ENCODE measurements at places on chromosomes 5 and 9. TPM values are rescaled to one million over a fixed set of nuclear protein-coding genes. Genes with fewer than 3 reads are reported as not detected.

DNA sequence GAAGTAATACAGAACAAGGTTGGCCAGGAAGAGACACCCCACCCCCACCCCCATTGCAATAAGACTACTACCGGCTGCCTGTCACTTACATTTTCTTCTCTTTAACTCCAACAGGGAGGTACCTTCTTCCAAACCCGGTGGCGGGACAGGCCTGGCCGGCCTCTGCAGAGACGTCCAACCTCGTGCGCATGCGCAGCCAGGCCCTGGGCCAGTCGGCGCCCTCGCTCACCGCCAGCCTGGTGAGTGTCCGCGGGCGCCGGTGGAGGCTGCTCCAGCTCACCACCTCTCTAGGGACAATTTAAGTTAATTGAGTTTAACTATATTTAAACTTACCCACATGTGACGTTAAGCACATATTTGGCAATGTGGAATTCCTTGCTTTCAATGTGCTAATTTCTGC, 192.4 kb downstream of the MAST4 start:
- DNase-seq = no peak

DNA sequence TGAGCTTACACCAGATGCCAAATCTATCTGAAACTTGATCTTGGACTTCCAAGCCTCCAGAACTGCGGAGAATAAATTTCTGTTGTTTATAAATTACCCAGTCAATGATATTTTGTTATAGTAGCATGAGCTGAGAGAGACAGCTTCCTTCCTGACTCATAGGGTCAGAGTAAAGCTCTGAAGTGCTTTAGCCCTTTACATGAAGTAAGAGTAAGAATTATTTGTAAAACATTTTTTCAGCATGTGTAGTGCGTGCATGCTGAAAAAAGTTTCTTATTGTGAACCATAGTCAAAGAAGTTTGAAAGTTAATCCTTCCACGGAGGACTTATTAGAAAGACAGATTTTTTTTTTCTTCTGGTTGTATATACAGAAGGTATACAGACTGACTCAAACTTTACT, 172.4 kb downstream of the DMRT2 start:
- no peak for DNase-seq

Gene PDZD2
- 3.7 TPM for total RNA-seq

Gene COL5A1
- total RNA-seq = 69.3 TPM

- DNase-seq = no peak
Measured at GRCh38 chr5:102600964-102601363, 102.2 kb upstream of the SLCO6A1 start.

GRCh38 chr5:147560718-147561331, 51.0 kb upstream of the DPYSL3 start:
- DNase-seq = no peak

Gene CDO1
- 10.4 TPM for total RNA-seq

DNA sequence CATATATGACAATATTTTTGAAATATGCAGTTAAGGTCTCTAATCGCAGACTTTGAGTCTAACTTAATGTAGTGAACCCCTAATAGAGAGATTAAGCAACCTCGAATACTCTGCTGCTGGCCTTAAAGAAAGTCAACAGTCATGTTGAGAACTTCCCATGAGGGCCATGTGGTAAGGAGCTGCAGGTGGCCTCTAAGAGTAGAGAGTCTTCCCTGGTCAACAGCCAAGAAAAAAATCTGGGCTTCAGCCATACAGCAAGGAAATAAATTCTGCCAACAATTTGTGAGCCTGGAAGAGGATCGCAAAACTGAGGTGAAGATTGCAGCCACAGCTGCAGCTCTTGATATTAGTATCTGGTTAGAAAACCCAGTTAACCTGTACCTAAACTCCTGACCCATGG, 935.2 kb upstream of the TYRP1 start:
- no peak for DNase-seq

Gene C9orf43
- total RNA-seq = not detected

DNA sequence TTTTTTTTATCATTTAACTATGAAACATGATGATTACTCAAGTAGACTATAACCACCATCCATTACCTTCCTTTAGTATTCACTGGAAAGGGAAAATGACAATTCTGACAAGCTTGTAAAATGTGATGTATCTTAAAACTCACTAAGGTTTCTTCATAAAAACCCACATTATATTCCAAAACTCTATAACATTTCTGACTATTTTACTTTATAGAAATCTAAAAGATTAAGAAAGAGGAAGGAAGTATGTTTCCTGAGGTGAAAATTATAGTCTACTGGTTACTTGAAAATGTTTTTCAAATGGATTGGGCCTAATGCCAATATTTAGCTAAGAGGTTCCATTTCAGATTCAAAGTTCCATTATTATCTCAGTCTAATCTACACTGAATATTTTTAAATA, 1982.2 kb upstream of the C9orf72 start:
- no peak for DNase-seq

DNA sequence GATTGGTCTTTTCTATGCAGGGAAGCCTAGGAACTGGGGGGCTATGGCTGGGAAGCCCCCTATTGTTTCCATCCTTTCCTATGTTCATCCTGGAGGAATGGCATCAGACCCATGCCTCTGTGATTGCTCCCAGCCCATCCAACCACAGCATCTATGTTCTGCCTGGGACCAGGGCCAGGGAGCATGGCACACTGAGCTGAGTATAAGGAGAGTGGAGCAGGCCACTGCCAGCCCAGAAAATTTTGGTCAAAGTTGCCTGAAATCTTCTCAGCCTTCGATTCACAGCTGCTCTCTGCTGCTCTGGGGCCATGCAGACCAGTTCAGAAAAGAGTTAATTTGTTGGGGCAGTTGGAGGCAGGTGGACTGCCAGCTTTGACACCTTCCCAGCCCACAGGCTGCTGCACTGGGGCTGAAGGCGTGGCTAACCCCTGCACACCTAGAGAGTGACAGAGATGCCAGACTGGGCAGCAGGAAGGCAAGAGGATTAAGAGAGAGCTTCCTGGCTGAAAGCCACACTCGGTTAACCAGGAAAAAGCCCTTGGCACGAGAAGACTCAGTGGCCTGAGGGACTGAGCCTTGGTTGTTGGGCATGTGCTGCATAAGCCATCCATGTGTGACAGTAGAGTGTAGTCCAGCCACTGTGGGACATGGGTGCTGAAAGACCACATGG, 12.1 kb downstream of the TGFBI start:
- peak; percentile 38 for DNase-seq

- no peak for DNase-seq
Measured at GRCh38 chr5:74266836-74267235, 373.7 kb downstream of the ENC1 start.

Gene GARIN3
- total RNA-seq = not detected

Gene NPM1
- total RNA-seq = 279 TPM

DNA sequence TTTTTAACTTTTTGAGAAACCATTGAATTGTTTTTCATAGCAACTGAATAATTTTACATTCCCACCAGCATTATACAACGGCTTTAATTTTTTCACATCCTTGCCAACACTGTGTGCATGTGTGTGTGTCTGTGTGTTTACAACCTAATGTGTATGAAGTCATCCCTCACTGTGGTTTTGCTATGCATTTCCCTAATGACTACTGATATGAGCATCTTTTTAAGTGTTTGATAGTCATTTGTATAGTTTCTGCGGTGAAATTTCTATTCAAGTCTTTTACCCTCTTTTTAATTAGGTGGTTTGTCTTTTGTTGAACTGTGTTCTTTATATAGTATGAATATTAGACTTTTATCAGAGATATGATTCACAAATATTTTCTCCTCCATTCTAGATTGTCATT, 263.1 kb upstream of the COX7C start:
- DNase-seq = no peak

GRCh38 chr5:125607018-125607417, 816.2 kb upstream of the GRAMD2B start:
- no peak for DNase-seq

Gene FRMD3
- 21.7 TPM for total RNA-seq

DNA sequence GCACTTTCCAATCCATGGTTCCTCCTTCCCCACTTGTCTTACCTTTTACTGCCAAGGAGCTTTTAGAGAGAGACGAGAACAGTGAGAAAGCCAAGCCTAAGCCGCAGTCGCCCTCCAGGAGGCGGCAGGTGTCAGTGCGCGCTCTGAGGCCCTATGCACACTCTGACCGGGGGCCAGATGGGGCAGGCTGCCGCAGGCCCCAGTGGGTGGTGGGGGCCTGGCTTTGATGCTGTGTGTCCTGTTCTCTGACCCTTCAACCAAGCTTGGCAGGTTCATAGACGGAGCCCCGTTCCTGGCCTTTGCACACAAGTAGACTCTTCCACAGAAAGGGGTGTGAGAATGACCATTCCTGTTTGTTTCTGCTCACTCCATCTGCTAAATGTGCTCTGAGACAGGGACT, 77.3 kb downstream of the WNK2 start:
- no peak for DNase-seq

DNA sequence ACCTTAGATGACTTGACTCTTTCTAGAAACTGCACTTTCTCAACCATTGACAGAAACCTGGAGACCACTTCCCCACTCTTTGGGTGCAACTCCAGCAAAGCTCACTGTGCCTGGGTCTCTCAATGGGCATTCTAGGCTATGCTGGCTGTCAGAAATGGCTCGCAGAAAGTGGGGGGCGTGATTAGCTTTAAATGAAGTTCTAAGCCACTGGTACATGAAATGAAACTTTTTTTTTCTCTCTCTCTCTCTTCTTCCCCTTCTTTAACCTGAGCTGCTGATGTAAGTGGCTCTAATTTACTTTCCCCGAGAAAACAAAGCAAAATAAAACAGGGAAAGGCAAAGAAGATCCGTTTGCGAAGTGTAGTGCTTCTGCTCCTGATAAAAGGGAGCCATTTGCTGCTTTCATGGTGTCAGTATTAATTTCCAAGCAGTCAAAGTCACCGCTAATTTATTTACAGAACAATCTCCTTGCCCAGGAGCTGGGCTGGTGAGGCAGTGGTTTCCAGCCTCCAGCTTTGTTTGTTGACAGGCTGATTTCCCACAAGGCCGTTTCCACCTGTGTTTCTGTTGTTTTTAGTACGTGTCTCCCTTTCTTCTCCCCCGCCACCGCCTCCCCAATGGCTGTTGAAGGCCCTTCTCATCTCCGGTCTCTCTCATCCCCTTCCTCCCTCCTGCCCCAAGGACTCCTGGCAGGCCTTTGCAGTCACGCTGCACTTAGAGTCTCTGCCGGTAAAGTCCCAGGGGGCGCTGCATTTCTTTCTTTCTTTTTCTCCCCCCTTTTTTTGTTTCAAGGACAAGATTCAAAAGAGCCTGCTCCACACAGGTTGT, 422.9 kb downstream of the EBF1 start:
- peak; percentile 11 for DNase-seq

- DNase-seq = no peak
Measured at GRCh38 chr9:110099236-110100095, 108.5 kb downstream of the C9orf152 start.

Gene IL17B
- total RNA-seq = not detected

DNA sequence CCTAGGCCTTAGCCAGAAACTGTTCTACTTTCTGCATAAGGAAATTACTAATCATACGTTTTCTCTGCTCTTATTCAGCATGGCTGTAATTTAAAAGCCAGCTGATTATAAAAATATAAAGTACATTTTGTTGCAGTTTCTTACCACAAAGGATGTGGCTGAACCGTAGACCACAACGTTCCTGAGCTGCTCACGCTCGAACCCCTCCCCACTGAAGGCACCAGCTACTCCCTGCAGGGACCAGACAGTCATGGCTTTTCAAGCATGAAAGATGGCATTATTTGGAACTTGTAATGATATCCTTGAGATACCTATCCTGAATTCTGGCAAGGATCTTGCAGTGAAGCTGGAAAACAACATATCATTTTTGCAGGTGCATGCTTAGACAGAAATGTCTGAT, 91.8 kb upstream of the DMRT1 start:
- peak; percentile 45 for DNase-seq

DNA sequence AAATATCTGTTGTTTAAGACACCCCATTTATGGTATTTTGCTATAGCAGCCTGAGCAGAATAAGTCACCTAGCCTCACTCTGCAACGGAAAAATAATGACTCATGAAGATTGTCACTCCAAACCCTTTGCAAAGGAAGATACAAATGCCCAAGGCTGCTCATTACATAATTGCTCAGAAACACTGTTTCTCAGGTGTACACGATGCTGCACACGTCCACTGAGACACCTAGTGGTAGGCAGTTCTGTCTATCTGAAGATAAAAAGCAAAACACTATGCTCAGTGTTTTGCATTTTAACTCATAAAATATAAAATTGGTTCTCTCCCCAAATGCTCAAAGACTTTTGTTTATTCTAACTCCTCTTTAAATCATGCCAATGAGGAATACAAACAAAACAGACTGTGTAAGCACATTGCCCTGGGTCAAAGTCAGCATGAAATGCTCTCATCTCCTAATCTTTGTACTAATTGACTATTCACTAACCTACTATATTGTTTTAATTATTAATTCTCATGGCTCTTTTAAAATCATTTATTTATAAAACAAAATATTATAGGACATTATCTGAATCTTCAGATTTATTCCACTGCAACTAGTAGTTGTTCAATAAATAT, 7.7 kb upstream of the TSLP start:
- DNase-seq = no peak

- no peak for DNase-seq
Measured at GRCh38 chr5:20611620-20612019, 623.6 kb upstream of the CDH18 start.

DNA sequence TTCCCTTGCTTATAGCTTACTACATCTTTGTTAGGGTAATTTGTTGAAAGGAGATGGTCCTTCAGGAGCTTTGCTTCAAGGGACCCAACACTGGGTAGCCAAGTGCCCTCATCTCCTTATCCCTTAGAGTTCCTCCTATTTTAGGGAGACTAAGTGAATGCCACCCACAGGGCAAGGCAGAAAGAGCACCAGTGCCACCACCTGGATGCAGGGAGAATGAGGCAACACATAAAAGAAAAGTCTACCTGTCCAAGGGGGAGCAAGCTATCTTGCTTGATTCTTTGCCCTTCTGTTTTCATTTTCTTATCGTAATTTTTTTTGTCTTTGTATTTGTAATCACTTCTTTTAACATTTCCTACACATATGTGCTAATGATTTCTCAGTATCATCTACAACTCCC, 205.5 kb downstream of the NPR3 start:
- no peak for DNase-seq

DNA sequence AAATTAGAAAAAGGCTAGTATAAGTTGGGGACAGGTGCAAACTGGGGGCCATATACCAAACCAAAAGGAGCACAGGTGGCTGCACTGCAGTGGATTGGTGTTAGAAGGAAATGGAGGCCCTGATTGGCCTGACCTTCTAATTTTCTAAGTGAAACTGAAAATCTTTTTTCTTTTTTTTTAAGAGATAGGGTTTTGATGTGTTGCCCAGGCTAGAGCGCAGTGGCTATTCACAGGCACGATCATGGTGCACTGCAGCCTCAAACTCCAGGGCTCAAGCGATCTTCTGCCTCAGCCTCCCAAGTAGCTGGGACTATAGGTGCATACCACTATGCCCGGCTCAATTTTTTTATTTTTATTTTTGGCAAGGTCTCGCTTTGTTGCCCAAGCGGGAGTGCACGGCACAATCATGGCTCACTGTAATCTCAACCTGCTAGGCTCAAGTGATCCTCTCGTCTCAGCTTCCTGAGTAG, 9.8 kb upstream of the CCDC69 start:
- peak; percentile 30 for DNase-seq

Data from transverse colon (tissue), 4 donors.